ENCODE measurements at places on chromosomes 4 and X.

DNA sequence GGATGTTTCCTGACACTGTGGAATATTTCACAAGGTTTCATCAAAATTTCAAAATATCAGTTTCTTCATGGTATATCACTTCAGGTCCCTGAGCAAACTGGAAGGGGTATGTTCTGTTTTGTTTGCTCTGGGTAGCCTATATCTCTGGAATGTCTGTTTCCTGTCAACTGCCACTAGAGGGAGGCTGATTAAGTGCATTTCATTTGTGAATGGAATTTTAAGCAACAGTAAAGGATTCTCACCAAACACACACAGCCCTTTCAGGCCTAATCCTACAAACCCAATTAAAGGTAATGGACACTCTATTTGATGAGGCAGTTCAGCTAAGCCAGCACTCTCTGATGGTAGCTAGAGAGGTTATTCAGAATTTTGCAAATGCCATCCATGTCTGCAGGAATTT is 307.1 kb downstream of the TEX13A start:
- DNase-seq, result no peak

GRCh38 chrX:46165411-46165810 is 379.8 kb downstream of the ZNF674 start:
- DNase-seq, result no peak

DNA sequence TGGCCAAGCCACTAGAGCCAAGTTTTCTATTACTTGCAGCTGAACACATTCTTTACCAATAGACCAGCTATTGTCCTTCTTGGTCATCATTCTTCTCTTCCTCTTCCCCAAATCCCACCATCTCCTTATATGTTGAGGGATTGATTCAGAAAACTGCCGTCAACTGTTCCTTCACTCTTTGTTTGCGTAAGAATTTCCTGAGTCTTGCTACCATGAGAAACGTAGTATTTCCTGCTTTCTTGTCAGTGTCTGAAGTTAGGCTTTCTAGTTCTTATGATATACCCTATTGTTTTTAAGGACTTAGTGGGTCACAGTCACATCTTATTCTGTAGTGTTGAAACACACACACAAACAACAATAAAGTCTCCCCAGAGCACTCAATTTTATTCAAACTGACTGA is 20.1 kb downstream of the IGFBP7 start:
- no peak for DNase-seq

DNA sequence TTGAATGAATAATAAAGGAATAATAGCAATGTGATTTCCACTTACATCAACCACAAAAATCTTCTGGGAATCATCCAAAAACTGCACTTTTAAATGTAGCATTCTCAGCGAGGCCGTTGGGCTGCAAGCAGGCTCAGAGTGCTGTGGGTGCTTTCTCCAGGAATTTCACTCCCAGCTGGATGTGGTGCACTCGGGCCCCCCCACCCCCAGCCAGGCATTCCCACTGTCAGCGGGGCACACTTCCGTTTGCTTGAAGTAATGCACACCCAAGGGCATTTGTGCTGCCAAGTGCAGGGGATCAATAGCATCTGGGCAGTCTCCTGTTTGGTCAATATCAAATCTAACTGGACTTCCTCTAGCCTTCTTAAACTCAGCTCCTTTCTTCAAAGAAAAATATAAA is at the start of gene FRMD7:
TSS of gene FRMD7 (minus strand) at position 278 of the 400 bp plus-strand sequence. CDS start at position 102, 176 bp downstream.
- no peak for DNase-seq

DNA sequence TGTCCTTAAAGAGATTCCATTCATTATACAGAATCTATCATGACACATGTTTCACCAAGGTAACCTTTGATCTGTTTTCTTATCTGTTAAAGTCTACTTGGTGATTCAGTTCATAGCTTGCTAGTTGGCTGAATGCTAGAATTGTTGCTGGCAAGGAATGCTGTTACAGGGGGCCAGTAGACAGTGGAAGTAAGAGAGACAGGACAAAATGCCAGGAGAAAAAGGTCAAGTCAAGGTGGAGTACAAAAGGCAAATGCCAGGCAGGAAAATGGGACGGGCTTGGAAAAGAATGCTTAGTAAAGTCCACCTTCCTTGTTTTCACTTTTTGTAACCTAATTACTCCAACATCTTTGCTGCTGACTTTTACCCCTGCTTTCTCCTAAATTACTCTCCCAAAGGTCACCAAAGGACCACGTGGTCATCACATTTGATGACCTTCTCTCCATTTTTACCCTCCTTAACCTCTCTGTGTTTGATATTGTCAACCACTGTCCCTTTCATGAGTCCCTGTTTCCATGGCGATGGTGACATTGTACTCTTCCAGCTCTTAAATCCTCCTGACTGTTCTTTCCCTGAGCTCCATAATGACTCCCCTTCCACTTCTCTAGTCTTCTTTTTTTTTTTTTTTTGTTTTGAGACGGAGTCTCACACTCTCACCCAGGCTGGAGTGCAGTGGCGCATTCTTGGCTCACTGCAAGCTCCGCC is 24.5 kb upstream of the TAPT1 start:
- DNase-seq, result no peak

DNA sequence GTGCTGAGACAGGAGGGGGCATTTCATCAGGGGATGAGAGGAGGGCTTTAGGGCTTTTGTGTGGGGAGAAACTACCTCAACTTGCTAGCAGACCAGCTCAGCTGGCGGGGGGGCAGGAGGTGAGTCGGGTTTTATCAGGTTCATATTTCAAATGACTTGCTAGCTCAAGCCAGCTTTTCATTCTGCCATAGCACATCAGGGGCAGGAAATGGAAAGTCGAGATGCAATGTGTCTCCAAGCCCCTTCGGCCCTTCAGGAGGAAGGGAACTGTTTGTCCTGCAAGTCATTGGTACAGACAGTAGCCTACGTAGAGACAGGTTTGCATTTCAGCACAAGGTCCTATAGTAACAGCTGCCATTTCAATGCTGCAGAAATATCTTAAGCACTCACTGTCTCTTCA is 194.1 kb downstream of the PTTG2 start:
- DNase-seq, result no peak

GRCh38 chr4:54185044-54185780 is 43.9 kb upstream of the PDGFRA start:
- no peak for DNase-seq

GRCh38 chr4:185381288-185382196 is 14.2 kb downstream of the LRP2BP start:
- DNase-seq, result no peak

DNA sequence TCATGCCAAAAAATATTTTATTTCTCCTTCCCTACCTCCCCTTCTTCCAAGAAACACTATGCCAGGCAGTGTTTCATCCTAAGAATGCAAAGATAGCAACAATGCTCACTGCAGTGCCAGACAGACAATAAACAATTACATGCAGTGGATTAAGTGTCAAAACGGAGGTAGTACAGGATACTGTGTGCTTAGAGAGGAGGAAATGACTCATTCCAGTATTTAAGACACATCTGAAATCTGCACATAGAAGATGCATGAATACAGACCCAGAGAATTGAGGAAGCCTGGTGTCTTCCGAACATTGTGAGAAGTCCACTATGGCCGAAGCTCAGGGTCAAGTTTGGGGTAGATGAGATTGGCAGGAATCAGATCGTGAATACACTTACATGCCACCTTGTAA is 326.4 kb downstream of the PPP3CA start:
- no peak for DNase-seq

- DNase-seq, result no peak
Observed at GRCh38 chr4:76811604-76812412, 86.1 kb downstream of the SOWAHB start.

GRCh38 chr4:8407316-8407715 is 33.2 kb downstream of the ACOX3 start:
- DNase-seq, result no peak

DNA sequence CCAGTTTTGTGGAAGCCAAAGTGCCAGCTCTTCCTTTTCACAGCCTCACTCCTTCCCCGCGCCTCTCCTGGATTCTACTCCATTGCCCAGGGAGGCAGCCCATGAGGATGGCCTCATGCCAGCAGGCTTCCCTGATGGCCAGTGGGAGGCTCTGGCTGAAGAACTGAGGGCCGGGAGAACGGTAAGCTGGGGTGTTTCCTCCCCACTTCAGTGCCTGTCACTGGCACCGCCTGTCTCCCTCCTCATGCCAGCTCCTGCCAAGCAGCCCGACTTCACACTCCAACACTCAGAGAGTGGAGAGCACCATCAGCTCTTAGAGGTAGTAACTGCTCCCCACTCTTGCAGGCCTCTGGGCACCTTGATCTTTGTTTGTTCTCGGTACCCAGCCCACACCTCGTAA is 46.9 kb upstream of the STIM2 start:
- no peak for DNase-seq

- peak; percentile 37 for DNase-seq
Observed at GRCh38 chr4:6926681-6927478, 17.3 kb downstream of the TBC1D14 start.

GRCh38 chrX:153640045-153640686 is 6.8 kb upstream of the DUSP9 start:
- no peak for DNase-seq

DNA sequence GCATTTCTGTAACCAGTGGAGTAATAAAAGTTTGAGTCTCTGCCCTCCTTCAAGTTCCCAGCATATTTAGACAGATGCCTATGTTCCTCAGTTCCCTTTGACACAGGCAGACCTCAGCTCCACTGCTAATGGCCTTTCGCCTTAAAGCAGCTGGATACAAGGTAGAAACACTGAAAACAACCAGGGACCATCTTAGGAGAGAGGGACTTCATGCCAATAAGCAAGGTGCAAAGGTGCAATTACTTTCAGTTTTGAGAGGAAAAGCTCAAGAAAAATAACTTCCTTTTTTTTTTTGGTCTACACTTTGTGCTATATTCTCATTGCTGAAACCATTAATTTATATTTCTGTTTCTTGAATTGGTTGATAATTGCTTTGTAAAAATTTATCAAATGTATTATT is 781.9 kb upstream of the GALNTL6 start:
- no peak for DNase-seq

DNA sequence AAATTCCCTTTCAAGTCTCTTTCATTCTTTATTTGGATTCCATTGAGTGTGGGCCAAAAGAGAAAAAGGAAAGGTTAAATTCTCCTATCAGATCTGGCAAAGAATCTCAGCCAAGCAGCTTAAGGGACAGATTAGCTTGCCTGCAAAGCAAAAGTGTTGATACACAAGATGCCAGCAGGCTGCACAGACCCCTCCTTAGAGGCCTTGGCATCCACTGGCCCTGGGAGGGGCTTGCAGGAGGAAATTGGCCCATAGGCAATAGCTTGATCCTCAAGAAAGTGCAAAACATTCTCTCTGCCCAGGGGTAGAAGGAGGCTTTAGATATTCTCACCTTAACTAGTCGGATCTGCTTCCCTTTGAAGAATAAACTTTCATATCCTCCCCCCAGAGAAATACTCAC is 300.4 kb upstream of the CPEB2 start:
- DNase-seq, result no peak

DNA sequence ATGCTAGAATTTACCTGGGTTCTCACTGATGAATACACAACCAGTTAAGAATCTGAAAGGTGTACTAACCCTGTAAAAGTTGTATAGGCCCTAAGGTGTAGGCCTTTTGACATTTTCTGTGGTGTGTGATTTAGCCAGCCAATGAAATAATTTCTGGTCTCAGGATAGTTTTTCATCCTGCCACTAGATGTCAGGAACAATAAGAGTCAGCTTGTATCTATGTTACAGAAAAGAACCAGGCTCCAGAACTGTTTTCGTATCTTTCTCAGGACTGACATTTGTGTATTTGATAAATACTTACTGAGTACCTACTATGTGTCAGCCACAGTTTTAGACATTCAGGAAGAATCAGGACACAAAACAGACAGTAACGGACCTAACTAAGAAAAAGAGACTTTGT is 673.6 kb upstream of the TENM3 start:
- no peak for DNase-seq

DNA sequence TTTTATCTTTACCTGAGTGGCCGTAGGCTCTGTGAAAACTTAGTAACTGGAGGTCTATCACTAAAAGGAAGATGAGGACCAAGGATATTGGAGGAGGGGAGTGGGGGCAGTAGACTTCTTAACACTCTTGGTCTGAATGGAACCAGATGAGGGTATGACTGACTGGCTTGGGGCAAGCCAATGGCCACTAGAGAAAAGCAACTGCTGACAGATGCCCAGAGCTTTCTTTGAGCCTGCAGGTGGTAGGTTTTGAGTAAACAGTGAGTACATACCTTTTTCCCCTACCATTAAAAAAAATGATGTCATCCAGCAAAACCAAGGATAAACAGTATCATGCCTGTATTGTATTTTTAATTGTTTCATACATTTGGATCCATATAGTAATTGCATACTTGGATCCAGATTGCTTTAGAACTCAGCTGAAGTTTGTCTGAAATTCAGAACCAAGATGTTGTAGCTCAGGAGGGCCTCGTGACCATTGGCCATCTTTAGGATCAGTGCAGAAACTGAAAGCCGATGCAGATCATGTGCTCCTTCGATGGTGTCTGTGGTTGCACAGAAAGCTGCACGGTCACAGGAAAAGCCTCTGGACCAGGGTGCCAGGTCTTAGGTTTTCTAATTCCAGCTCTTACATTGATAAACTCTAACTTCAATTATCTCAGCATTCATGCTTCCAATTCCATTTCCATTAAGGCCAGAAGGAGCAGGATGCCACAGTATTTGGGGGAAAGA is 131.0 kb downstream of the PDGFRA start:
- DNase-seq, result no peak

DNA sequence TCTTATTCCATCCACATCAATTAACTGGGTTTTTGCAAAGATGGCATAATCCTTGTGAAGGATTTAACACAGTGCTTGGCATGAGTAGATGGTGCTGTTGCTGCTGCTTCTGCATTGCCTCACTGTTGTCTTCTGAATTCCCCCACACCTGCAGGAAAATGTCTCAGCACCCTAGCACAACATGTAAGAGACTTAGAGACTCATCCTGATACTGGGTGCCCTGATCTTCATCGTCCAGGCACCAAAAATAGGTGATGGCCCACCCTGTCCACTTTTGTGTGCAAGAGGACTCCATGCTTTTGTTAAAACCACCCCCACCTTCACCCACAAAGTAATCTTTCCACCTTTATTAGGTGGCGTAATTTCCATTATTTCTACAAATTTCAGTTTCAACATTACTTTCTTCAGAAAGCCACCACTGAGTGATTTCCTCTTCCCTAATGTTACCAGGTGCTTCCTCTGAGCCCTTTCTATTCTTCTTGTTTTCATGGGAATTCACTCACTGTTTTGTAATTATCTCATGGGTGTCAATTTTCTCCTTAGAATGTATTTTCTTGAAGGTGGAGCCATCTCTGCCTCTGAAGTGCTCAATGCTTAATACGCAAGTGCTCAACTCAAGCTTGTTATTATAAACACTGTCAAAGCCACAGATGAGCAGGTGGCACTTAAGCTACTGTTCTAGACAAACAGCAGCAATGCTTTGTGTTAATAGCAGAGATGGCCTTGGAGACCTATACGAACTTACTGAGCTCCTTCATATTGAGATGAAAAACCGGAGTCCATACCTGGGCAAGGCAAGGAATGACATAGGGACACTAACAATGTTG is 89.5 kb downstream of the HS3ST1 start:
- no peak for DNase-seq

- DNase-seq, result no peak
Observed at GRCh38 chr4:5711479-5712184, 631 bp downstream of the EVC start.

DNA sequence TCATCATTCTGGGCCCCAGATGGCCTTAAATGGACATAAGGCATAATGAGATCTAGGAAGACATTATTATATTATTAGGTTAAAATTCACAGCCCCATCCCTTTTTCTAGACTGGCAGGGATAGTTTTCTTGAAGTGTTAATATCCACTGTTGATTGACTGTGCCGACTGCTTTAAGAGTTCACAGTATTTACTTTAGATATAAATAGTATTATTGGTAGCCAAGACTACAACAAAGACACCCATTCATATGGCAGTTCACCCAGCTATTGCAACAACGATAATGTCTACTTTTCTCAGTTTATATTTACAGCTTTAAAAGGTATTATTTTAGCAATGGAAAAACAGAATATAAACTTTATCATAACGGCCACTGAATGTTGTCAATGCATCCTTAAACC is 922.2 kb upstream of the POU3F4 start:
- no peak for DNase-seq

All from activated CD8-positive, alpha-beta memory T cell treated with anti-CD3 and anti-CD28 coated beads for 1 hour (primary cell).